ENCODE measurements at places on chromosomes 11 and 22.

GRCh38 chr11:112355726-112356125, 95.1 kb upstream of the PLET1 start:
- peak; percentile 41 for DNase-seq

- no peak for DNase-seq
These were observed 204.6 kb downstream of the DBX1 start for GRCh38 chr11:19955660-19956059.

GRCh38 chr11:45091563-45092403, 54.7 kb upstream of the PRDM11 start:
- no peak for DNase-seq

GRCh38 chr22:19242699-19243098, 48.8 kb downstream of the CLTCL1 start:
- no peak for DNase-seq

- DNase-seq: no peak
These were observed 615 bp downstream of the POLD4 start for GRCh38 chr11:67352546-67353316.

- DNase-seq: no peak
These were observed 73.6 kb upstream of the SUSD2 start for GRCh38 chr22:24107661-24108060.

DNA sequence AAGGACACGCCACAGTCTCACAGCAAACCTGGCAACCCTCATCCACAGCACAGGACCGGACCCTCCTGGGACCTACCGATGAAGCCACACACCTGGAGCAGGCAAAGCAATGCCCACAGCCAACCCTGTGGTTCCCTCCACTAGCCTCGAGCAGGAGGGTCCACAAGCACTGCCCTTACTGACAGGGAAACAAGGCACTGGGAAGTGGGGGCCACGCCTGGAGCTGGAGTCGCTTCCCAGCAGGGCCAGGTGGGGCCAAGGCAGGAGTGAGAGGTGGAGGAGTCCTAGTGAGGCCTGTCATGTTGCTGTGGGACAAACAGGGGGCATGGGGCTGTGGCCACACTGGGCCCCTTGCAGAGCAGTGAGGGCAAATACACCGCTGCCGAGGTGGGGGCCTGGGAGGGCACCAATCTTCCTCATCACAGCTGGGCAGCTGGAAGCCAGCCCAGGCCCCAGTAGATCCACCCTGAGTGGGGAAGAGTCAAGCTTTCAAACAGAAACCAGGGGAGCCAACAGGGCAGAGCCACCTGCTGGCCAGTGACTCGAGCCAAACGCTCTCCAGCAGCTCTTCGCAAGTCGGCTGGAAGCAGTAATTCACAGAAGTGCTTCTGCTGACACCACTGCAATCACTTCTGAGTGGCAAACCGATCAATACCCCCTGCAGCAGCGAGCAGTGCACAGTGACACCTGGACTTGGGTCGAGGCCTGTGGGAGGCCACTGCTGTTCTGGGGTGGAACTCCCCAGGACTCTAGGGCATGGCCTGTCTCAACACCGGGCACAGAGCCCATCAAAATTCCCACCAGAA, 13.7 kb downstream of the SULT4A1 start:
- DNase-seq: peak; percentile 46

GRCh38 chr22:50505776-50506610, 1.5 kb downstream of the LMF2 start:
- DNase-seq: no peak

GRCh38 chr11:2781408-2782274, 81.8 kb upstream of the KCNQ1OT1 start:
- no peak for DNase-seq

GRCh38 chr11:103079833-103080232, 12.1 kb downstream of the DCUN1D5 start:
- DNase-seq: no peak

- DNase-seq: peak; percentile 39
These were observed 41.1 kb downstream of the GRAMD4 start for GRCh38 chr22:46661221-46661851.

DNA sequence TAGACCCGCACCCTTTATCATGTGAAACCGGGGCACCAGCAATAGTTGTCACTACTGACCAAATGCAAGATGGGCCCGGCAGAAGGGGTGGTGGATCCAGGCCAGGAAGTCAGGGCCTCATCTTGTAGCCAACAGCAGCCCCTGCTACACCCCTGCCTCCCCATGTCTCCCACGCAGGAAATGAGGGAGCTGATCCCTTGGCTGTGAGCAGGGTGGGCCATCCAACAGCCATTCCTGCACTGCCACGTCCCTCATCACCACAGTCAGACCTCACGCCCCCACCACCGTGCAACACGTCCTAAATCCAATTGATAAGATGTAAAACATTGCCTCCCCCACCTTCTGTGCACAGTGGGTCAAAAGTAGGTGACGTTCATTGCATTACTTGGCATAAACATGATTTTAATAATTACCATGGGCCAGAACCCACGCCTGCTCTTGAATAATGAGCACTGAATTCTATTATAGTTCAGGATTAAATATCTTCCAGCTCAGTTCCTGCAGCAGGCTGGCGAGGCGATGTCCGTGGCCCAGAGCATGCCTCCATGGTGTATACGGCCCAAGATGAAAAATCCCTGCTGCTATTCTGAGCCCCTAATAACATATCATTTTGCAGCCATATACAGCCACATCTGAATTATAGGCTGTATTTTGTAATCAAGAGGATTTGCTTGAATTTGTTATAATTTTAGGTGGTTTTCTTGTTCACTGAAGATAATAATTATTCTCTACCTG, 1373.8 kb downstream of the BRD1 start:
- DNase-seq: no peak

DNA sequence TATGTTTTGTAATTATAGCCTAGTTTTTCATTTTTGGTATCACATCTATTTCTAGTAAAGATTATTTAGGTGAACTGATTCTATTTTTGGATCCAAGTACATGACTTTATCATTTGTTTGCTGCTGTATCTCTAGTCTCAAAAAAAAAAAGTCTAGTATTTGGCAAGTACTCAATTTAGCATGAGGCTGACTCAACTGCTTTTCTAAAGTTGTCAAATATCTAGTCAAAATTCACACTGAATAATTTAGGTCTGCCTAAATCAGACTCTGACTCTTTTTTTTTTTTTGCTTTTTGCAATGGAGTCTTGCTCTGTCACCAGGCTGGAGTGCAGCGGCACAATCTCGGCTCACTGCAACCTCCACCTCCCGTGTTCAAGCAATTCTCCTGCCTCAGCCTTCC, 2.4 kb downstream of the OOSP4A start:
- no peak for DNase-seq

- DNase-seq: peak; percentile 36
These were observed 40.2 kb downstream of the DIXDC1 start for GRCh38 chr11:111977146-111978027.

- no peak for DNase-seq
These were observed 4.7 kb downstream of the C11orf87 start for GRCh38 chr11:109426442-109427240.

- DNase-seq: no peak
These were observed 6.1 kb upstream of the RNASEH2C start for GRCh38 chr11:65726660-65727059.

DNA sequence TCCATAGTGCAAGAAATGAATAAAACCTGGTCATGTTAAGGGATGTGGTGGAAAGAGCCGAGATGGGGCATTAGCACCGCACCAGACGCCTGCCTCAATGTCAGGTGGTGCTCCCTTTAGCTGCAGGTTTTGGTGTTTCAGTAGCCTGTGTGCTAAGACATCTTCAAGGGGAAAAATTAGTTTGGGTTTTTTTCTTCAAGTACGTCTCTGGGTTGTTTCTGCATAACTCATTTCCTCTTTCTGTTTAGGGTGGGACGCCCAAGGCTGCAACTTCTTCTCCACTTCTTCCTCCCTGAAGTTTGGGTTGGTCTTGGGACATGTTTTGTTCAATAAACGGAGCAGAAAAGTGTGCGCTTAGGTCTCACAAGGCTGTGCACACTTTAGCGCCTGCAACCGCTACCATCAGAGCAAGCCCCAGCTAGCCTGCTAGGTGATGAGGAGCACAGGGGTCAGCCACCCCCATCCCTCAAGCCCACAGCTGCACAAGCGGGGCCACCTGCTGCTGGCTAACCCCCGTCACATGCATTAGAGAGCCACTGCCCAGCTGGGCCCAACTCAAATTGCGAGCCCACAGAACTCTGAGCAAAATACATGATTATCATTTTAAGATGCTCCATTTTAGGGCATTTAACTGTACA, 1495.7 kb downstream of the TBC1D22A start:
- no peak for DNase-seq

GRCh38 chr11:123653827-123654565, 428 bp downstream of the SCN3B start:
- DNase-seq: peak; percentile 64

DNA sequence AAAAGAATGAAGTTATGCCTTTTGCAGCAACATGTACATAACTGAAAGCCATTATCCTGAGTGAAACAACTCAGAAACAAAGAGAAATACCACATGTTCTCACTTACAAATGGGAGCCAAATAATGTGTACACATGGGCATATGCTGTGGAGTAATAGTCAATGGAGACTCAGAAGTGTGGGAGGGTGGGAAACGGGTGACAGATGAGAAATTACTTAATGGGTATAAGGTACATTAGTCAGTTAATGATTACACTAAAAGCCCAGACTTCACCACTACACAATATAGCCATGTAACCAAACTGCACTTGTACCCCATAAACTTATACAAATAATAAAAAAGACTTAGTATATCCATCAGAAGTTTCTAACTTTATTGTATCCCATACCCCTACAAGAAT, 674.1 kb upstream of the ARHGAP42 start:
- no peak for DNase-seq

DNA sequence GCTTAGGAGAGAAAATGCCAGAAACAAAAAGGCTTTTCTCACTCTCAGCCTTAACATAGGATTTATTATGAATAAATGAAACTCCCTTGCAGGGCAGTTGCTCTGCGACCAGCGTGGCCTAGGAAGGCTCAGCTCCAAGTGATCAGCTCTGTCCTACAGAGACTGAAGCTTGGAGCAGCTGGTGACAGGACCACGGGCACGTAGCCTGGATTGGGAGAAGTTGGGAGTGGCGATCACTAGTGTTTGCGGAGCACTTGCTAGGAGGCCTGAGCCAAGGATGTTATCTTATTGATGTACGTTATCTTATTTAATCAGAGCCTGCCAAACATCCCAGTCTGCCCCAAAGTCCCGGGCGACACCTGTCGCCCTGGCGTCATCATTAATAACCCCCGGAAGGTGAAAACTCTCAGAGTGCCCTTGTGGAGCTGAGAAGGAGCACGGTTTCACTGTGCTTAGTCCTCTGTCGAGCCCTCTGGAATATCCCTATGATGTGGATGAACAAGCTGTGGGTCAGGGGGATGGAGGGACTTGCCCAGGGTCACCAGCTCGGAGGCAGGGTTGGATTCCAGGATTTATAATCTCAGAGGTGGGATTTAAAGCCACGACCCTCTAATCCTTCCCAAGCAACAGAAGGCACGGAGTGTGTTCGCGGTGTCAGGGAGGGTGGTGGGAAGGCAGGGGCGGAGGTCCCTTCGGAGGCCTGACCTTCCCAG, 40.8 kb upstream of the SMIM38 start:
- DNase-seq: no peak

DNA sequence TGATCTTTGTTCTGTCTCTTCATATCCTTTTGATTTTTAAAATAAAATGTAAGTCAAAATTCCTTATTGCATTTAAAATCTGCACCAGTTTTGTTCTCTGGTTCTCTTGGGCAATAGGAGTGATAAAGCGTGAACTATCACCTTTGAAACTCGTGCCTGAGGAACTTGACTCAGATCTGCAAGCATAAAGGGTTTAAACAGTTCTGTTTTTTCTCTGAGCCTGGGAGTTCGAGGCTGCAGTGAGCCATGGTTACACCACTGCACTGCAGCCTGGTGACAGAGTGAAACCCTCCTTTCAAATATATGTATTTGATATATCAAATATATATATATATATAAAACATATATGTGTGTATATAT, 38.9 kb upstream of the CLMP start:
- DNase-seq: no peak

- DNase-seq: no peak
These were observed 101.3 kb upstream of the GAL start for GRCh38 chr11:68583041-68583446.

GRCh38 chr22:45007391-45008185, 2.2 kb downstream of the PHF21B start:
- peak; percentile 26 for DNase-seq

DNA sequence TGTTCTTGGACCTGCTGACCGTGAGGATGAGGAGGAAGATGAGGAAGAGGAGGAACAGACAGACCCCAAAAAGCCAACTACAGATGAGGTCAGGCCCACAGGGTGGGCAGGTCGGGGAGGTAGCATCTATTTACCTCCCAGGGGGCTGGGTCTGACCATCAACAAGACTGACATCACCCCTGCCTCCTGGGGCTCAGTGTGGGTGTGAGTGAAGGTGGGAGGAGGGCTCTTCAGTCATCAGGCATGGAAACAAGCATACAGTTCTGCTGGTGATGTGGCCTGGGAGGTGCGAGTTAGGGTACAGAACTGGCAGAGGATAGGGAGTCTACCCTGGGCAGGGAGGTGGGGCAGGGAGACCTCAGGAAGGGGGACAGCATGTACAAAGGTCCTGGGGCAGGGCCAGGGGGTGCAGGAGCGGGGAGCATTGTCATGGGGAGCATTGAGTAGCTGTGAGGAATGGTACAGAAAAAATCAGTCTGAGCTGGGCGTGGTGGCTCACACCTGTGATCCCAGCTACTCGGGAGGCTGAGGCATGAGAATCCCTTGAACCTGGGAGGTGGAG, 8.9 kb downstream of the PLCB3 start:
- no peak for DNase-seq

- no peak for DNase-seq
These were observed 125.6 kb upstream of the CSNK2A3 start for GRCh38 chr11:11478687-11479086.

GRCh38 chr11:107713009-107713408, 1.2 kb upstream of the SLN start:
- no peak for DNase-seq

GRCh38 chr22:19723983-19724827, 866 bp downstream of the GP1BB start:
- DNase-seq: no peak

- no peak for DNase-seq
These were observed 98.7 kb upstream of the CRYBB3 start for GRCh38 chr22:25100948-25101347.

DNA sequence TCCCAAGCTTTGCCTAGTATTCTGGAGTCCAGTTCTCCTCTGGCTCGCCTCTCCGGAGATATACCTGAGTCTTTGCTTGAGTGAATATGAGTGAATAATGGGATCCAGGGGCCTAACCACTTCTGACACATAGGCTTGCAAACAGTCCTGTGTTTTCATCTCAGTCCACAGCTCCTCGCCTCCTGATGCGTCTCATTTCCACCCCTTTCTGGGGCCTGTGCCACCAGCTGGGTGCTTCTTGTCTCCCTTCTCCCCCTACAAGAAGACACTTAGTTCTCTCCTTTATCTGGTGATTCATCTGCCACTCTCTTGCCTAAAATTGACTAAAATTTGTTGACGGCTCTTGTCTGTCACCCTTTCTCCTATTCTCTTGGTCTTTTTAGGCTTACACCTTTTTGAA, 44.6 kb downstream of the SFI1 start:
- no peak for DNase-seq

All from DMS79 (cell line).